Progenitor cell of endocrine pancreas (in vitro differentiated cells): ENCODE measurements at places on chromosomes 7 and 10. TPM values are rescaled to one million over a fixed set of nuclear protein-coding genes. Genes with fewer than 3 reads are reported as not detected.

The SRRM3 gene
- total RNA-seq = 2.5 and 3.3 TPM in 2 replicates

GRCh38 chr10:130358981-130359650 lies 222.9 kb downstream of the GLRX3 start:
- DNase-seq = no peak
- H3K36me3 ChIP-seq = no peaks in the 10 kb centered on the region
- no peak overlapping the region for H3K4me3 ChIP-seq
- H3K27me3 ChIP-seq = peaks cover 10% of the 10 kb centered on the region
- no peak overlapping the region for H3K27ac ChIP-seq

DNA sequence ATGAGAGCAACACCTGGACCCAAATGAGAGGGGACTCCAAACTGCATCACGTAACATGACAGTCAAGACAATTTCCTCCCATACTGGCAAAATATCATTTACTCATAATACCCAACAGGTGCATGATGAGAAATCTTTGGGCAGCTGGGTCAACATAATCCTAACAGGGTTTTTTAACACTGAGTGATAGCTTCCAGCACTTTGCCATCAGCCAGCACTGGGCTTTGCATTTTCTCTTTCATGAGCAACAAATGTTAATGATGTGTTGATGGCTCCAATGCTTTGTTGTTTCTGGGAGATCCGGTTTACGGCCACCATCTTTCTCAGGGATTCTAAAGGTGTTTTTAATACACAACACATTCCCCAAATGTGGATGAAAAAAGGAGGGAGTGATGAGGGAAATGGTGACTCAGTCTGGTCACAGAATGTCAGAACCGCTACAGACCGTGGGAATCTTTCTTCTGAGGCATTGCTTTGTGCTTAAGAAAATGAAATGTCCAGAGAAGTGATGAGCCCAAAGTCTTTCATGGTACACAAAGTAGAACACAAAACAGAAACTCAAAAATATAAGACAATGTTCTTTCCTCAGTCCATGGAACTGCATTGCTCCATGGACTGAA lies 705.7 kb upstream of the IGFBP3 start:
- no peaks in the 10 kb centered on the region for H3K27me3 ChIP-seq
- no peaks in the 10 kb centered on the region for H3K36me3 ChIP-seq
- no peak for DNase-seq
- H3K4me1 ChIP-seq = no peaks in the 10 kb centered on the region

The VCL gene
- total RNA-seq = 107 and 116 TPM in 2 replicates
